ENCODE measurements at places on chromosomes 1 and 21.

DNA sequence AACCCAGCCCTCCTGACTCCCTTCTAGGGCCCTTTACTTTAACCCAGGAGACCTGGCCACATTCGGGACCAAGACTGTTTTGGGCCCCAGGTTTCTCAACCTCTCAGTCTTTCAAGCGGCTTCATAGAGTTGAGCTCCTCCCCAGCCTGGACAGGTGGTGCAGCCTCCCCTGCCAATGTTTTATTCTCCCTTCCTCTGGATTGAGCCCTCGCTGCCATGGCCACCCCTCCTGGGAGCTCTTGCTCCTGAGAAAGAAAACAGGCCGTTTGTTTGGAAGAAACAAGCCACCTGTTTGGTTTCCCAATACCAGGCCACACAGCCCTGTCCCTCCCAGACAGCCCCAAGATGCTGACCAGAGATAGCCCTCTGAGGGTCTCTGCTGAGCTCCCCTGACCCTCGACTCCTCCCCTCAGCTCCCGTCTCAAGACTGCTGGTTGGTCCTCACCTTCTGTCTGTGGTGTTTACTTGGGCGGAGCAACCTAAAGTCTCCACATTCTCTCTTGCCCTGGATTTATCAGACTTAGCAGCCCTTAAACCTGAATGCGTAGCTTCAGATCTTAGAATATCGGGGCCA, 3.3 kb downstream of the TMEM51 start:
- DNase-seq, result no peak

- peak; percentile 51 for DNase-seq
Measured at GRCh38 chr1:26771285-26771642, 16.5 kb upstream of the PIGV start.

DNA sequence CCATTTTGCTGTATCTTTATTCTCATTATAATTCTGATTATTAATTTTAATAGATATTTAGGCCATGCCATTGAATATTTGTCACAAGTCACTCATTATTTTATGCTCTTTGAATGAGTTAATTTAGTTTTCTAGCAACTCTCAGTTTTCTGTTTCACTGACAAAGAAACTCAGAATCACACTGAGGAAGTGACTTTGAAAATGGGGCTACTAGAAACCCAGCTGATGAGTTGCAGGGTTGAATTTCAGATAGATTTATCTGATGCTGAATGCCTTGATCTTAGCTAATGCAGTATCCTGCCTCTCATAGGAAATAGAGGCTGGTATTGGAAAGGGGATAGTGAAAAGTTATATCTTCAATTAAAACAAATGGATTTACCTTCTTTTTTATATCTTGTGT, 67.4 kb upstream of the PLA2G4A start:
- no peak for DNase-seq

GRCh38 chr1:93328809-93329760, 16.6 kb upstream of the DR1 start:
- DNase-seq, result no peak

DNA sequence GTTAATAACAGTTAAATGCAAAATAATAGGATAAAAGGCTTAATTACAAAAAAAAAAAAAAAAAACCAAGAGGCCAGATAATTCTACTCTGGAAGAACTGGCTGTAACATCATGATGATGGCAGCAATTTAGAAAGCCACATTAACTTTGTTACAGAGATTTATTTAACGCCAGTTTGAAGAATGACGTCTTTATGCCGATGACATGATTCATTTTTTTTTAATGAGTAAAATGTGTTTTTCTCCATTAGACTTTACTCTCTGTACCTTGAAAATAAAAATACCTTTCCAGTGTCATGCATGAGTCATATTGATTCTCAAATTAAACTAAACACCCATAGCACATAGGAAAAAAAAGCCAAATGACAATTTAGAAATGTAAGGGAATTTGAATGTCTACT, 226.1 kb downstream of the RGS7 start:
- no peak for DNase-seq

DNA sequence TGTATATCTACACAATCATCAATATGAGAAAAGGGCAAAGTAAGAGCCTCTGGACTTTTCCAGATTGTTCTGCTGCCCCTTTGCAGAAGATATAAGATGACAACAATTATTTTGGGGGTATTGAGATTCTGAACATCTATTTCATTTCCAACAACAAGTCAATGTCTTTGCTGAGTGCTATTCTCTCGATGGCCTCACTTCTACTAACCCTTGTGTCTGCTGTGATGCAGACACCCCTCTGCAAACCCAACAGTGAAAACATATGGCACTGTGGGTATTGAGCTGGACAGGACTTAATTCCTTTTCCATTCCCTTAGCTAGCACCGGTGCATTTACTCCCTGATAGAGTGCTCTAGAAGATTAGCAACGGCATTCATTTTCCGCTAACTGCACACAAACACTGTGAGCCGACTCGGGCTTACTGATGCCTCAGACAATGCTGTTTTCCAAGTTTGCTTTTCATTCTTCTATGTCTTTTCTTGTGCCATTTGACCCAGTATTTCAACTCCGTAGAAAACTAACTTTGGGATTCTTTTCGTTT, 33.4 kb upstream of the SMYD2 start:
- no peak for DNase-seq

GRCh38 chr1:117732956-117733355, 127.1 kb downstream of the TENT5C start:
- no peak for DNase-seq

- DNase-seq, result no peak
Measured at GRCh38 chr1:32902535-32902920, 1.3 kb upstream of the TMEM54 start.

GRCh38 chr21:44530221-44530902, 9.6 kb downstream of the KRTAP10-1 start:
- no peak for DNase-seq

DNA sequence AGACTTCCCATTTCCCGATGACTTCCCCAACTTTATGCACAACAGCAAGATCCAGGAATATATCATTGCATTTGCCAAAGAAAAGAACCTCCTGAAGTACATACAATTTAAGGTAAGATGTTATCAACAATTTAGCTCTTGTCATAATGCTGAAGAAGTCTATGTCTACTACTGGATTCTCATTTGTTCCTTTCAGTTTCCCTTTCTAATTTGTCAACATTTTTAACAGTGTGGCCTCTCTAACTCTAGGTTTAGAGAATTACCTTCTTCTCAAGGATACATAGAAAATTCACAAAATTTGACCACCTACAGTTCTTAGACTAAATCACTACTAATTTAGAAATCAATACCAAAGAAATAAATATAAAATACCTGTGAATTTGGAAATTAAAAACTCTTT, 13.2 kb downstream of the FMO3 start:
- DNase-seq, result no peak

GRCh38 chr1:20076710-20077461, 6.9 kb downstream of the PLA2G5 start:
- no peak for DNase-seq

DNA sequence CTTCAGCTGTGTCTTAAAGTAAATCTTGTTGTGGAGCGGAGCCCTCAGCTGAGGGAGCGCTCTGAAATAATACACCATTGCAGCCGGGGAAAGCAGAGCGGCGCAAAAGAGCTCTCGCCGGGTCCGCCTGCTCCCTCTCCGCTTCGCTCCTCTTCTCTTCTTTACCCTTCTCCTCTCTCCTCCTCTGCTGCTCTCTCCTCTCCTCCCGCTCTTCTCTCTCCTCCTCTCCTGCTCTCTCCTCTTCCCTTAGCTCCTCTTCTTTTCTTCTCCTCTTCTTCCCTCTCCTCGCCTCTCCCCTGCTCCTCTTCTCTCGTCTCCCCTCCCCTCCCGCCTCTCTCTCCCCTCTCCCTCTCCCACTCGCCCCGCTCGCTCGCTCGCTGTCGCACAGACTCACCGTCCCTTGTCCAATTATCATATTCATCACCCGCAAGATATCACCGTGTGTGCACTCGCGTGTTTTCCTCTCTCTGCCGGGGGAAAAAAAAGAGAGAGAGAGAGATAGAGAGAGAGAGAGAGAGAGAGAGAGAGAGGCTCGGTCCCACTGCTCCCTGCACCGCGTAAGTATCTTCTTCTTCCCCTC, at the start of gene PROX1:
Gene PROX1, plus strand, starts transcription at position 47 of the 580 bp plus-strand sequence. CDS start 8,563 bp downstream, outside the sequence.
- DNase-seq, result peak; percentile 77

DNA sequence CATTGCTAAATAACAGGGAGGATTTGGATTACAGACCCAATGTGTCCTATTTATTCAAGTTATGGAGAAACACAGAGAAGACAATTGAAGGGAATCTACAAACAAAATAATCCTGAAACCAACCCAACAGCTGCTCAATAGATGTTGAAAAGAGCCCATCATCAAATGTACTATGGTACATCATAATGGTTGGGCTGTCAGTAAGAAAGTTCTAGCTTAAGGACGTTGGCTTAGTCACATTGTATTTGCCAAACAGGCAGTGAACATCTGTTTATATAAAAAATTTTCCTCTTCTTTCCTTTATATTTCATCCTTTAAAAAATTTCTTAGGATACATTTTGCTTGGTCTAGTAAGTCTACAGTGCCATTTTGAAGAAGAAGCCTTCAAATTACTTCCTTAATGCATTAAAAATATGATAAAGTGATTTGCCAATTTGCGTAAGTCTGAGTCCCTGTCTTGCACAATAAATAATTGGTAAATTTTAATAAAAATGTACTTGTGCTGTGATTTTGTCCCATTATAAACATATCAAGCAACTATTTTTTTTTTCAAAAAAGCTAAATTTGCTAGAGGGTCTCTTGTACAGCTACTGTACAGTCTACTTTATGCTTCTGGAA, 14.4 kb downstream of the MAP3K7CL start:
- DNase-seq, result no peak

- DNase-seq, result no peak
Measured at GRCh38 chr1:213135572-213135971, 84.5 kb downstream of the RPS6KC1 start.

DNA sequence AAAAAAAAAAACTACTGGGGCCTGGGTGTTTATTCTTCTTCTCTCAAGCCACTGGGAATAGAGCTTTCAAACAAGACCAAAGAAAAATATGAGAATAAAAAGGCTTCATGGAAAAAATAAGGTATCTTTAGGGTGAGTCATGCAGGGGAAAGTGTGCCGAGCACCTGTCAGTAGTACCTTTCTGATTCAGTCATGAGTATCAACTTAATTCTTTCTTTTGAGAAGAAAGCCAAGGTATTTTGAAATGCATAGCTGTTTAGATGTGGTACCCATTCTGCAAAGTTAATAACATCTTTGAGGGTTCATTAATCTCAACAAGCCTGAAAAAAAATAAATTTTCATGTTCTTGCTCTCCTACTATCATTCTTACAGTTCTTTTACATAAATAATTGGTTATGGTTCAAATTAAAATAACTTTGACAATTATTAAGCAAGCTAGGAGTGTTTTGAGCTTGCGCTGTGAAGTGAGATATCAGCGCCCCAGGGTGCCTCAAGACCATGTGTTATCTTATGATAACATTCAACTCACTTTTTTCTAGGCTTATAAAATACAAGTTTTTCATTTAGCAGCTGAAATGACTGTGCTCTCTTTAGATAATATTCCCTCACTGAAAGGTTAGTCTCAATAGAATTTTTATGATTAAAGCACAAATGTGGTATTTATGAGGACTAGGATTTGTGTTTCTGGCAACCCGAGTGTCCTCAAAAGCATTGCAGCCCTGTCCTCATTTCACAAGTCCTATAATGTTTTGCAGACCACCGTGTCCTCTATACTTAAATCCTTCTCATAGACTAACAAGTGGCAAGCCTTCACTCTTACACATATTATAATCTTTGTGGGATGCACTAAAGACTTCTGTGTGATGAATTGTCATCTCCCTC, 138.6 kb downstream of the SLC44A5 start:
- no peak for DNase-seq

- peak; percentile 57 for DNase-seq
Measured at GRCh38 chr1:48697066-48697707, 79.5 kb downstream of the BEND5 start.

DNA sequence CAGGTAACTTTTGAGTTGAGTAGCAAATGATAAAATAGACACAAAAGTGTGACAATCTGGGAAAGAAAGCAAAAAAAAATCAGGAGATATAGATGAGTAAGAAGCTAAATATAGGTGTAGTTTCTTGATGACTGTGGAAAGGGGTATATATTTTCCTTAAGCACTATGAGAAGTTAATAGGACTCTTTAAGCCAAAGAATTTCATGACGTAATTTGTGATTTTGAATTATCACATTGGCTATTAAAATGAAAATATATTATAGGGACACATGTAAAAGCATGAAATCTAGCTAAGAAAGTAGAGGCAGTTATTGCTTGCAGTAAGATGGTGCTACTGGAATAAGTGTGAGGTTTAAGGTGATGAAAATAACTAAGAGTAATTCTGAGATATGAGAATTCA, 759.1 kb downstream of the KCNT2 start:
- no peak for DNase-seq

Data from NCI-H2107 (cell line).